ENCODE measurements at places on chromosomes 3 and 15. TPM values are rescaled to one million over a fixed set of nuclear protein-coding genes. Genes with fewer than 3 reads are reported as not detected.

The GPR27 gene
- polyA plus RNA-seq = not detected

The CYP19A1 gene
- polyA plus RNA-seq = 0.10 TPM

The SHC4 gene
- polyA plus RNA-seq = not detected

The GPR15 gene
- polyA plus RNA-seq = 3.0 TPM

The UPK1B gene
- polyA plus RNA-seq = not detected

The EFCC1 gene
- polyA plus RNA-seq = 2.4 TPM

The IL17RB gene
- polyA plus RNA-seq = 1.2 TPM

DNA sequence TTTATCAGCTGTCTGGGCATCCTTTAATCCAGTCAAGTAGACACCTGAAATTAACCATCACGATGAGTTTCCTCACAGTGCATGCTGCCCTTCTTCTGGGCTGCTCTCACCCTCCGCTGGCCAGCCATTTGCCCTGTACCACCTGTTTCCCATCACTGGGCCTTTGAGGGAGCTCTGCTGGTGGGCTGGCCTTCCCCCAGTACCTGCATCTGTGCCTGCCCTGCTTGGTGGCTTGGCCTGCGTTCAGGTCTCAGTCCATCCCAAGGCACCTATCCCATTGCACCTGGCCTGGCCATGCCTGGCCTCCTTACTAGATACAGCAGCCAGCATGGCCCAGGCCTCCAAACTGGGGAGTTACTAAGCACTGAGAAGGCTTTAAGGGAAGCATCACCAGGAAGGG lies 413.2 kb downstream of the NTRK3 start:
- no peak for DNase-seq

- DNase-seq = no peak
Observed at GRCh38 chr3:107877936-107878335, 212.9 kb downstream of the CD47 start.

GRCh38 chr3:196198771-196199753 lies 12.1 kb downstream of the ZDHHC19 start:
- DNase-seq = no peak

DNA sequence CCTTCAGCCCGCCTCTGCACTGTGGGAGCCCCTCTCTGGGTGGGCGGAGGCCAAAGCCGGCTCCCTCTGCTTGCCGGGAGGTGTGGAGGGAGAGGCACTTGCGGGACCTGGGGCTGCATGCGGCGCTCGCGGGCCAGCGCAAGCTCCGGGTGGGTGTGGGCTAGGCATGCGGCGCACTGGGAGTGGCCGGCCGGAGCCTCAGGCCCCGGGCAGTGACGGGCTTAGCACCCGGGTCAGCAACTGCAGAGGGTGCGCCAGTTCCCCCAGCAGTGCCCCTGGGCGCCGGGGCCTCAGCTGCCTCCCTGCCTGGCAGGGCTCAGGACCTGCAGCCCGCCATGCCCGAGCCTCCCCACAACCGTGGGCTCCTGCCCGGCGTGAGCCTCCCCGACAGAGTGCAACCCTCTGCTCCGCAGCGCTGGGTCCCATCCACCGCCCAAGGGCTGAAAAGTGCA lies 98.9 kb upstream of the POU1F1 start:
- no peak for DNase-seq

GRCh38 chr3:151322511-151322910 lies 5.9 kb upstream of the GPR87 start:
- no peak for DNase-seq

GRCh38 chr3:82240322-82240721 lies 478.9 kb upstream of the GBE1 start:
- DNase-seq = no peak

DNA sequence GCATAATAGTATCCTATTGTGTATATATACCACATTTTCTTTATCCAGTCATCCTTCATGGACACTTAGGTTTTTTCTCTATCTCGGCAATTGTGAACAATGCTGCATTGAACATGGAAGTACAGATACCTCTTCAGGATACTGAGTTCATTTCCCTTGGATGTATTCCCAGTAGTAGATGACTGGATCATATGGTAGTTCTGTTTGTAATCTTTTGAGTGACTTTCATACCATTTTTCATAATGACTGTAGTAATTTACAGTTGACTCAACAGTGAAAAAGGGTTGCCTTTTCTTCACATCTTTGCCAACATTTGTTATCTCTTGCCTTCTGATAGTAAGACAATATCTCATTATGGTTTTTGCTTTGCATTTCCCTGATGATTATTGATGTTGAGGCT lies 21.8 kb downstream of the MYH15 start:
- DNase-seq = no peak

GRCh38 chr3:112381673-112382542 lies 49.0 kb downstream of the CD200 start:
- DNase-seq = no peak

DNA sequence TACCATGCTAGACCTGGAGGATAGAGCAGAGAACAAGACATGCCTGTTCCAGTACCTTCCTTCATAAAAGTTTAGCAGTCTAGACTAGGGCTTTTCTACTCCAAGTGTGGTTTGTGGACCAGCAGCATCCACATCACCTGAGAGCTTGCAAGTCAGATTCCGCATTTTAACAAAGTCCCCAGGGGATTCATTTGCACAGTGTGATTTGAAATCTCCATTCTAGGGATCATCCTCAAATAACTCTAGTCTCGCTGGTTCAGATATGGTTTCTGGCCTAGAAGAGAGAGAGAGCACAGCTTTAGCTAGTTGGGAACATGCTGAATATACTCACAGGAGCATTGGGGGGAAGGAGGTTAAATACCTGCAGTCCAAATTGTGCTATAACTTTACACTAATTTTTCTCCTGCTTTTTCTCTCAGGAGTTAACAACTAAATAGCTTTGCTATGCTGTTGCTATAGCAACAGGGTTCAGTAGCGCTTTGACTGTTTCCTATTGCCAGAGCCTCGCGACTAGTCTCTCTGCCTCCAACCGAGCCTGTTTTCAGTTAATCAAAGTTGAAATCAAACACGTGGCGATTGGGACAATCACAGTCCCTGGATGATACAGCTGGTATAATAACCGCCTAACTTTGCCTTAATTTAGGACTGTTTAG lies 64.0 kb upstream of the RASGRF1 start:
- DNase-seq = no peak

DNA sequence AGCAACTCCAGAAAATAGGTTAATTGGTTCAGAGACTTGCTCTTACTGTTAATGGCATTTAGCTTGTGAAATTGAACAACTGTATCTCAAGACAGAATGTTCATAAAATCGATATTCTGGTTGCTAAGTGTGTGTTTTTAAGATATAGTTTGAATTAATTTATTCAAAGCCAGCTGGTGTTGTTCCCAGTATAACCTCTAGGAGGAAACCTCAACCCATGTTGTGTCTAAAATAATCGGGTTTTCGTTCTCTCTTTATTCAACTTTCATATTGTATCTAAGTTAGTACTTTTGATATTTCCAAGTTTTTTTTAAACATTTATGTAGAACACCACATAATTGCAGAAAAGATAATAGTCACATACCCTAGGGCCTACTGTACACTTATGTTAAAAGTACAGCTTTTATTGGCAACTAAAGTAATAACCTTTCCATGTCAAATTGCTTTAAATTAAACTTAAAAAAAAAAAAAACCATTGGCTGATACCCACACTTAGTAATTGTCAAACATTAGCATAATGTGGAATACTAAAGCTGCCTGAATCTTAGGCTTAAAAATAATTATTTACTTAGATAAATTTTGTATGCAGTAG lies 90.9 kb downstream of the SAMMSON start:
- DNase-seq = no peak

DNA sequence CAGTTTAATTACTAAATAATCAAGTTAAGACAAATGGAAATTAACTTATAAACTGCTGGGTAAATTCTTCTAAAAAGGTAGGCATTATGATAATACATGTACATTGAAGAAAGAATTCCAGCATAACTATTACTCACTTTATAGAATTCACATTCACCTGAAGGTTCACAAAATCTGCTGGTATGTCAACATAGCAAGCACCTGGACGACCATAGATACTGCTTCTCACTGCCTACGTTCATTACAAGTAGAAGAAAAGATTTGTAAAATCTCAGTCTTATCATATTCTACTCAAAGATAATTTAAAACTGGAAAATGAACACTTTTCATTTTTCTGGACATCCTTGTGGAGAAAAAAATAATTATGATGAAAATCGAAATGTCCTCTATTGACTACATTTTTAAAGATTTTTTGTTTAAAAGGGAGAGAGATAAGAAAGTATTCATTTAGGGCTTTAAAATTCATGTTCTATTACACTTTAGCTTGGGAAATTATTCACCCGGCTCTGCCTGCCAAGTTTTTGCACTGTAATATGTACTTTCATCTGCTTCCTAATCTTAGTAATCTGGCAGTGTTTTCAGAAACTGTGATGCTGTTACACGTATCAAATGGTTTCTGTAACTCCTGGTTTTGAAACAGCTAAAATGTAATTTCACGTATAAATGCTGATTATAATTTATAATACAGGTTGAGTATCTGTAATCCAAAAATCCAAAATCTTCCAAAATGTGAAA lies 16.1 kb downstream of the HACL1 start:
- DNase-seq = no peak

DNA sequence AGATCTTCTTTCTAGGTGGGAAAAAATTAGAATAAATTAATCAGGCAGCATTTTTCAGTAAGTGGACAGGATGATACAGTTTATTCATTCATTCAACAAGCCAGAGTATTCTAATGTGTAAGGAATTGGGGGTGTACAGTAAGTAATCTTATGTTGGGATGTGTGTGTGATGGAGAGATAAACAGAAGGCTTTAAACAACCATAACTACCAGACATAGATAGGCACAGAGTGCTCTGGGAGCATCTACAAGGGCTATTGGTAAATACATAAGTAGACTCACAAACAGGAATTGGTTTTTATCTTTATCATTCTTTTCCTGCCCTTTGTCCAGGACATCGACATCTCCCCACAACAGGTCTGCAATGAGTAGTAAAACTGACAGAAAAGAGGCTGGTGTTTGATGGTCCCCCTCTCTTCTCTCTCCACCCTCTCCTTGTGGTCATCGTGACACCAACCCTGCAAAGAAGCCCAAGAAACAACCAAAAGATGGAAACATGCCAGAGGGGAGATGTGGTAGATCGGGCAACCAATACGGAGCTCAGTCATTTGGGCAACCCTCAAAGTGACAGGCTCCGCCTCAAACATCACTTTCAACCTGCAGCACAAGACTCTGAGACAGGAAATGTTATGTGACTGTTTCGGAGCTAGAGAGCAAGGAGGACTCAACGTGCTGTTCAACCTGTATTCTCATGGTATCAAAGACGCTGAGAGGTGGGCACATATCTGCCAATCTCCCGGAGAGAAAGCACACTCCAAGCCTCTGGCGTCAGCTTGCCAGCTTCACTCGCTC lies 28.7 kb upstream of the B3GNT5 start:
- DNase-seq = no peak

DNA sequence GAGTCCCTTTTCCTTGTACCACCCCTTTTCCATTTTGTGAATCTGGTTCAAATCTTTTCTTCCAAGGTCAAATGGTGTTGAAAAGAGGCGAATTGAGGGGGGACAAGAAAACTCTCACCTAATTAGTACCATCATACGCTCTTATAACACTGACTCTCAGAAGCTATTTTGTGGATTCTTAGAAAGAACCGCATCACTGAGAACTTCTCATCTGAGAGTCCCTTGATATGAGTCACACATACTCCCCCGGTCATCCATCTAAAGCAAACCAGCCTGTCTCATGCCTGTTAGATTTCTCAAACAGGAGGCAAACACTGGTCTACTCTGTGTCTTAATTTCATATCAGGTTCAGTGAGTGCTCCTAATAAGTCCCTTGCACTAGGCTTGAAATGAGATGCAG lies 76.5 kb upstream of the SPRED1 start:
- DNase-seq = no peak

DNA sequence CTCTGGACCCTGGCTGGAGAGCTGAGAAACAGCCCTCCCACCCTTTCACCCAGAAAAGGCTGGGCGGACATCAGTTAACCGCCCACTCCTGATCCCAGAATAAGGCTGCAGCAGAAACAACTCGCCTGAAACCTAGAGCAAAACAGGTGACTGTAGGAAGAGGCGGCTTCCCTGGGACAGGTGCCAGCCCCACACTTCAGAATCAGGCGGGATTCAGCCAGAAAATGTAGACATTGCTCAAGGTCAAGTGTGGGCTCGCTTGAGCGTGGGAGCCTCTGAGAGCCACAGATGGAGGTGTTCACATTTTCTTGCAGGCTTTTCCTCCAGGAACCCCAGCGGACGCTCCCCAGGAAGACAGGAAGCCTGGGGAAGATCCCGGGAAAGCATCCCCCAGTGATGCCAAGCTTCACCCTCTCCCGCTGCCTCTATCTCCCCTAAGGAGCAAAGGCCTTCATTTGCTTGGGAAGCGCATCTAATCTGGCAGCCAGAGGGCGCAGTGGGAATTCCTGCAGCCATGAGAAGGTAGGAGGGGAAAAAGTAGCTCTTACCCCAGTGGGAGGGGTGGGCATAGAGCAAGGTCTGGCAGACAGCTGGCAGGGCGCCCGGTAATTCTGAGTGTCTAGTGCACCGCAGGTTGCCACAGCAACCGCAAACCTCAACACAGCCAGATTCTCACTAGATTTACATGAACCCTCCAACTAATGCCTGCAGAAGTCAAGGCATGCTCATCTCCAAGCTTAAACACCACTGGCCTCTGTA lies 77.7 kb downstream of the OCA2 start:
- DNase-seq = no peak

GRCh38 chr15:39781967-39782302 lies 706 bp downstream of the FSIP1 start:
- no peak for DNase-seq

DNA sequence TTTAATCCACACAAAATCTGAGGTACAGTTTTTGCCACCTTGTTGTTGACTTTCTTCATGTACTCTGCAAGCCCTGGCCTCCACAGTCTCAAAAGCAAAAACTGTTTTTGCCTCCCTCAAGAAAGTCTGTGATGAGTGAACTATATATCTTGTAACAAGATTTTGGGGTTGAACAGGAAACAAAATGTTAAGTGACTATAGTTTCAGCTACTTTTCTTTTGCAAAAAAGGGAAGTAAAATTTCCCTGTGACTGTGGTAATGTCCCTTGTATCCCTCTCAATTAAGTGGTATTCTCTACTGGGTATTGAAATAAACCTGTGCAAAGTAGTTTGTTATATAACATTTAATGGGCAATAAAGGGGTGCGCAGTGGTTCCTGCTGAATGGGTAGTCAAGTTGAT lies 21.3 kb upstream of the SCAANT1 start:
- no peak for DNase-seq
